ENCODE measurements at places on chromosomes 3 and 15. TPM values are rescaled to one million over a fixed set of nuclear protein-coding genes. Genes with fewer than 3 reads are reported as not detected.

Gene IL12A
- 0.28 TPM for total RNA-seq

DNA sequence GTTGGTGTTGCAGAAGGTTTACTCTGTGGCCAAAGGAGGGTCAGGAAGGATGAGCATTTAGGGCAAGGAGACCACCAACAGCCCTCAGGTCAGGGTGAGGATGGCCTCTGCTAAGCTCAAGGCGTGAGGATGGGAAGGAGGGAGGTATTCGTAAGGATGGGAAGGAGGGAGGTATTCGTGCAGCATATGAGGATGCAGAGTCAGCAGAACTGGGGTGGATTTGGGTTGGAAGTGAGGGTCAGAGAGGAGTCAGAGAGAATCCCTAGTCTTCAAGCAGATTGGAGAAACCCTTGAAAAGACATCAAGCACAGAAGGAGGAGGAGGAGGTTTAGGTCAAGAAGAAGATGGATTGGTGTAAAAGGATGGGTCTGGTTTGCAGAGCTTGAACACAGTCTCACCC, 4.0 kb downstream of the CCR5 start:
- H3K4me3 ChIP-seq, result no peak overlapping the region
- H3K27me3 ChIP-seq, result no peaks in the 10 kb centered on the region
- DNase-seq, result no peak

DNA sequence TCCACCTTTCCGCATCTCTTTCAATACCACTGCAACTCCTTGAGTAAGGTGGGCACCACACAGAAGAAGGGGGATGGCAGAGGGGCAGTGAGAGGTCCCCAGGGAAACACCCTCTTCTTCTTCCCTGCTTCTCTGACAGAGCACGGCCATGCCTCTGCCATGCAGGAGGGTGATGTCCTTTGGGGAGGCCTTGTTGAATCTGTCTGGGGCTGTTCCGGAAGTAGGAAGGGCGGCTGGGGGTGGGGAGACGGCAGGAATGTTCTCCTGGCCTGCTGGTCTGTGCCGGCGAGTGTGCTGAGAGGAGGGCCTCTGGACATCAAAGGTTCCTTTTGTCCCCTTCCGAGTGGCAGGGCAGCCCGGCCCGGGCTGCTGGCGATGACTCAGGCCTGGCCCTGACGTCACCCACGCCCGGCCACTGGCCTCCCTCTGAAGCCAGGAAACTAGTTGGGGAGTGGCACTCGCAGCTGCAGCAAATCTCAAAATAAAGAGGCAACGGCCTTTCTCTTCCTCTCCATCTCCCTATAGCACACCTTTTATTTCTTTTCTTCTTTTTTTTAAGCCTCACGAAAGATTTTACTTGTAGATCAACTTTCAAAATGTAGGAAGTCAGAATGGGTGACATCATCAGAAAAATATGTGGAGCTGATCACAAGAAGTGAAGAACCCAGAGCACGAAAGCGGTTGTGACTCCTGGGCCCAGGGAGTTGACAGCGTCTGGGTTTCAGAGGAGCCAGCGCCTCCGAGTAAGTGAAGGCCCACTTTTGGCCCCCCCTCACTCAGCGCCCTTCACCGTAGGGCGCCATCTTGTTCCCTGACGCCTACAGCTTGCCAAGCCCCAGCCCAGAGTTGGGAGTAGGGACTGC, at the start of gene ZBTB38:
TSS of gene ZBTB38 (plus strand) at position 443 of the 863 bp plus-strand sequence. CDS start 73,885 bp downstream, outside the sequence.
- H3K27ac ChIP-seq, result peak within 1 kb of the TSS; percentile 63
- H3K36me3 ChIP-seq, result no peaks in the 10 kb centered on the region
- DNase-seq, result peak; percentile 96
- H3K4me1 ChIP-seq, result peaks cover 38% of the 10 kb centered on the region
- no peaks in the 10 kb centered on the region for H3K27me3 ChIP-seq

- no peak for DNase-seq
- no peak overlapping the region for H3K4me3 ChIP-seq
Measured at GRCh38 chr3:171396048-171396447, 64.2 kb downstream of the TNIK start.

DNA sequence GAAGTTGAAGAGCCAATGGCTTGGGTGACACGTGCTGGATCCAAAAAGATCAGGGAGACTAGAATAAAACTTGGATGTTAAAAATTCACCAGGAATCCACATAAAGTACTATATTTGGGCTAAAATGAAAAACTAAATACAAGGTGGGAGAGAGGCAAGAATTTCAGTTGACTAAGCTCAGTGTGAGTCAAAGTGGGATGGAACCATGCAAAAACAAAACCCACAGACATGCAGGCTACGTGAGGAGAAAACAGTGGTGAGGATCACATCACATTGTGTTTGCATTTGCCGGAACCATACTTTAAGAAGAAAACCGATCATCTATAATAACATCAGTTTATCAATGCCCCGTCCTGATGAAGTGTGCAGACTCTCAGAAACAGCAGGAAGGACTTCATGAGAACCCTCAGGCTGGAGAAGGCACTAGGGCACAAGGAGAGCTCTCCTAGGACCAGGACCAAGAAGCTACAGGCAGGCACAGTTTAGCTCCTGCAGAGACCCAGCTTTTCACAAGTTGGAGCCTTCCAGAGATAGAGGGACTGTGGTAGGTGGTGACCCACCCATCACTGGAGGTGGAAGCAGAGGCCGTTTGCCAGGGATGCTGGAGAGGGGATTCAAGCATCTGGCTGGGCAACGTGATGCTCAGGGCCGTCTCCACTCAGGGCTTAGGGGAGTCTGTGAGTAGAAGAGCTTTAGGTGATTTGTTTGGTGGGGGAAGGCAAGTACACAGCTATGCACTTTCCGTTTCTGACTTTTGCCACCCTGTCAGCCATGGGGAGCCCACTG, 29.0 kb upstream of the NR2E3 start:
- H3K27me3 ChIP-seq, result no peaks in the 10 kb centered on the region
- H3K27ac ChIP-seq, result no peak overlapping the region
- no peak overlapping the region for H3K4me3 ChIP-seq
- DNase-seq, result no peak
- H3K4me1 ChIP-seq, result peaks cover 13% of the 10 kb centered on the region
